GM23248 (cell line): ENCODE measurements at places on chromosomes 5 and 9. TPM values are rescaled to one million over a fixed set of nuclear protein-coding genes. Genes with fewer than 3 reads are reported as not detected.
A peak's percentile ranks its signal among the peaks of the same experiment; 100 is the strongest.

DNA sequence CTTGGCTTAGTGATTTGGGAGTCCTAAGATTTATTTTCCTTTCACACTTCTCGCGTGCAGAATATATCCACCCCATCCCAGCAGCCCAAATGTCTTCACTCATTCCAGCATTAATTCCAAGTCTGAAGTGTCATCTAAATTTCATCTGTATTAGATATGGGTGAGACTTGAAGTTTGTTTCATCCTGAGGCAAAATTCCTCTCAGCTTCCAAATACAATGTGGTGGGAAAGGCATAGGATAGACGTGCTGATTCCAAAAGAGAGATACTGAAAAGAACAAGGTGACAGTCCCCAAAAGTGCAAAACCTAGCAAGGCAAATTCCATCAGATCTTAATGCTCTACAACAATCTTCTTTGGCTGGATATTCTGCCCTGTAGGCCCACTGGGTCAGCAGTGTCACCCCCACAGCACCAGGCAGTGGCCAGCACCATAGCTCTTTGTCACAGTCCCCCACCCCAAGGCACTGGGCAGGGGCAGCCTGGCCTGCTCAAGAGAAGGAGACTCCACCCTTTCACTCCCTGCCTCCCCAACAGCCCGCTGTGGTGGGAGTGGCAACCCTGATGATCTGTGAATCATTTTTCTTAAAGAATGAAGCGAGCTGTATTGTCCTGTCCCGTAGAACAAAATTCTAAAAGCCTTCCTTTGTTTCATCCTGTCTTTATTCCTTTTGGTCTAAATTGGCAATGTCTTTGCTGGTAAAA lies 2.7 kb upstream of the ADAM19 start:
- DNase-seq: no peak

- DNase-seq: no peak
Measured at GRCh38 chr5:16926417-16926816, 9.7 kb downstream of the MYO10 start.

GRCh38 chr5:76838481-76839261 lies 11.1 kb upstream of the S100Z start:
- DNase-seq: peak; percentile 49

DNA sequence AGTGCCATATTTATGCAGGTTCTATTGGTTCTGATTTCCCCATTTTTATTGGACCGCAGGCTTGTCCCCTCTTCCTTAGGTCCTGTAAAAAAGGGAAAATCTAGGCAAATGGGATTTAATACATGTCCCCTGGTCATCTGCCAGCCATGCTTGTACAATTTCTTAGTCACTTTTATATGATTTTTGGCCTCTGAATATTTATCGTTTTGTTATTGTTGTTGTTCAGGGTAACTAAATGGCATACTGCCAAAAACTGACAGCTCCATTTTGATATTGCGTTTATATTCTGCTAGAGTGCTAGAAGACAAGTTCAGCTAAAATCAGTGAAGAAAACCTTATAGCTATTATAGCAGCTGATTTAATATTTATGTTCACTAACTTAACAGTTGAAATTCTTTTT lies 770.2 kb upstream of the FAM174A start:
- no peak for DNase-seq

GRCh38 chr5:163309914-163310313 lies 127.5 kb upstream of the CCNG1 start:
- no peak for DNase-seq

- no peak for DNase-seq
Measured at GRCh38 chr9:99129091-99129490, 24.2 kb downstream of the TGFBR1 start.

- DNase-seq: no peak
Measured at GRCh38 chr5:14008819-14009311, 64.4 kb upstream of the DNAH5 start.

- DNase-seq: peak; percentile 52
Measured at GRCh38 chr5:73997960-73998359, 372.0 kb downstream of the ARHGEF28 start.

DNA sequence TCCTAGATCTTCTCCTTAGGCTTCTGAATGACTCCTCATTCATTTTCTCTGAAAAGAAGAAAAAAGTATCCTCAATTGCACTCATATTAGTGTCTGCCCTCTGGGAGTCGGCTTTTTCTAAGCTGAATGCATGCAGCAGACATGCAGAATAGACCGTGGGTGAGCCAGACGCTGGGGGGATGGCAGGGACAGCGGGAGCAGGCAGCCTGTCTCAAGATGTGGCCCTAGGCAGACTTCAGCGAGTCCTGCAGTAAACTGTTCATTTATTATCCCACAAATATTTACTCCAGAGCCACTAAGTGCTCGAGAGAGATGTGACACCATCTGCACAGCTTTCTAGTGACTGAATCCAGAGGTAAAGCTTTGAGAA lies 164.9 kb upstream of the RAI14 start:
- peak; percentile 46 for DNase-seq

Gene ACER2
- total RNA-seq: 0.76 and 3.7 TPM in 2 replicates

Gene SLC27A6
- total RNA-seq: 0.32 TPM in 1 of 2 replicates, not detected in the other

Gene FRMD3
- total RNA-seq: 0.13 and 0.32 TPM in 2 replicates

Gene CYSRT1
- total RNA-seq: 0.43 TPM in 1 of 2 replicates, not detected in the other
